Activated CD4-positive, alpha-beta memory T cell treated with anti-CD3 and anti-CD28 coated beads for 36 hours (primary cell): ENCODE measurements at places on chromosomes 3 and 15. TPM values are rescaled to one million over a fixed set of nuclear protein-coding genes. Genes with fewer than 3 reads are reported as not detected.

DNA sequence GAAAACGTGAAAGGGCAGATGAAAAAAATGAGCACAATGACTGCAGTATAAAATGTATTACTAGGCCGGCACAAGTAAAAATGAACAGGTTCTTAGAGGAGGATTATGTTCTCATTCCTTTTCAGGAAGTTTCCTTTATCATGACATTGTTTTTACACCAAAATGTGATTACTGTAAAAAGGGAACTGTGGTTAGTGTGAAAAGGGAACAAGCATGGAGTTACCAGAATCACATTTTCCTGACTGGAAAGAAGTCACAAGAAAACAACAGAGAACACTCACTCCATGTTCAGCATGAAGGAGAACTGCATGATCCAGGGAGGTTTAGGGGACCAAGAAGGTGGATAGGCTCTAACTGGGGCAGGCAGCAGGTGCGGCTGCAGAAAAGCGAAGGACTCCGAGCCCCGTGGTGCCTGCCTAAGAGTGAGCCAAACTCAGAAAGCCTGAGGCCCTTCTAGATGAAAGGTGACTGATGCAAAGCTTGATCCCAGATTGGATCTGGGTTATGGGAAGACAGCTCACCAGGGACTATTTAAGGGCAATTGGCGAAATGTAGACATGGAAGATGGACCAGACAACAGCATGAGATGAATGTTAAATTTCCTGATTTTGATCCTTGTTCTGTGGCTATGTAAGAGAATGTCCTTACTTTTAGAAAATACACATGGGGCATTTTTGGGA is 77.3 kb downstream of the CCR1 start:
- H3K4me1 ChIP-seq: peaks cover 14% of the 10 kb centered on the region
- peaks cover under 1% of the 10 kb centered on the region for H3K27me3 ChIP-seq
- H3K27ac ChIP-seq: no peak overlapping the region
- no peaks in the 10 kb centered on the region for H3K36me3 ChIP-seq
- no peak overlapping the region for H3K4me3 ChIP-seq

GRCh38 chr3:187935623-187936156 is 190.4 kb upstream of the BCL6 start:
- H3K4me3 ChIP-seq: no peak overlapping the region
- H3K27me3 ChIP-seq: peaks cover 4% of the 10 kb centered on the region
- H3K36me3 ChIP-seq: no peaks in the 10 kb centered on the region

GRCh38 chr15:99151156-99151555 is 46.3 kb downstream of the SYNM start:
- no peak overlapping the region for H3K27ac ChIP-seq
- no peaks in the 10 kb centered on the region for H3K4me1 ChIP-seq
- no peak for DNase-seq
- H3K36me3 ChIP-seq: no peaks in the 10 kb centered on the region

GRCh38 chr3:175885231-175885766 is 1026.2 kb downstream of the NAALADL2 start:
- no peaks in the 10 kb centered on the region for H3K4me1 ChIP-seq
- no peak overlapping the region for H3K4me3 ChIP-seq
- no peaks in the 10 kb centered on the region for H3K27me3 ChIP-seq
- no peak for DNase-seq
- no peaks in the 10 kb centered on the region for H3K36me3 ChIP-seq

DNA sequence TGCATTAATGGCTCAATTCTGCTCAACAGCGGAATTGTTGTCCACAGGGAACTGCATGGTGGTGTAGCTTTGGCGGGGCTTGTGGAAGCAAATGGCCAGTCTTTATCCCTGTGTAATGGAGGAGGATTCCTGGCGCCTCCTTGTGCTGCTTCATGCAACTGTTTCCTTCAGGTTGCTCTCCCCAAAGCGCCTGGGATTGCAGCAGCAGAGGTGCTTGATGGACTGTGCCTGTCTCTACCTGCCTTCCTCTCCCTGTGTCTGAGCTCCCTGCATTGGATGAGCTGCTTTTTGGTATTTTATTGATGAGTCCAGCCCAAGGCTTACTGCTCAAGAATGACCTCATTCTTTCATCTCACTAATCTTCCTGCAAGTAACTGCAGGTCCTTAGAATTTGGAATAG is 72.9 kb upstream of the NDN start:
- H3K36me3 ChIP-seq: no peaks in the 10 kb centered on the region
- no peak overlapping the region for H3K27ac ChIP-seq
- no peaks in the 10 kb centered on the region for H3K27me3 ChIP-seq
- no peak for DNase-seq
- H3K4me3 ChIP-seq: no peak overlapping the region

DNA sequence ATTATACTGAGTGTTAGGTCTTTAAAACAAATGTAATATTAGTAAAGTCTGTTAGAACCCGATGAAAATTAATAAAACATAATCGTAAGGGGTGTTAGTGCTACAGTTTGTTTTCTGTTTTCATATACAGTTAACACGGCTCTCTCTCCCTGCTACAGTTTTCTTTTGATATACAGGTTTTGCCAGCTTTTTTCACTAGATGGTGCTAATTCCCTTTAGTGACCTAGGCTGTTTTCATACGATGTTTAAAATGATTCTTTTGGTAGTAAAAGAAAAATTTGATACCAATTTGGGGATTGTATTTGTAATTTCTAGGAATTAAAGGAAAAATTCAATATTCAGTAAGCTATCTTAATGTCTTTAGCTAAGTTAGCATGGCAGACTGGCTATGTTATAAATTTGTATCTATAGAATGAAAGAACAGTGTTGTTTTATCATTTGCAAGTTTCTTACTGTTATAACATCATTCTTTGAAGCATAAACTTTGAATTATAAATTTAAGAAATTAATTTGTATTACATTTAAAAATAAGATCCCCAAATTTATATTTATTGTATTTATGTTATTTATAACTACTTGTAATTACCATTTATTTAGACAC is 11.5 kb downstream of the APH1B start:
- no peak overlapping the region for H3K4me3 ChIP-seq
- H3K27ac ChIP-seq: no peak overlapping the region
- peaks cover 7% of the 10 kb centered on the region for H3K4me1 ChIP-seq
- DNase-seq: no peak

GRCh38 chr15:71883447-71883846 is 73.1 kb downstream of the NR2E3 start:
- DNase-seq: no peak
- no peak overlapping the region for H3K4me3 ChIP-seq
- H3K27ac ChIP-seq: no peak overlapping the region
- H3K36me3 ChIP-seq: peaks cover 32% of the 10 kb centered on the region
- H3K27me3 ChIP-seq: no peaks in the 10 kb centered on the region

DNA sequence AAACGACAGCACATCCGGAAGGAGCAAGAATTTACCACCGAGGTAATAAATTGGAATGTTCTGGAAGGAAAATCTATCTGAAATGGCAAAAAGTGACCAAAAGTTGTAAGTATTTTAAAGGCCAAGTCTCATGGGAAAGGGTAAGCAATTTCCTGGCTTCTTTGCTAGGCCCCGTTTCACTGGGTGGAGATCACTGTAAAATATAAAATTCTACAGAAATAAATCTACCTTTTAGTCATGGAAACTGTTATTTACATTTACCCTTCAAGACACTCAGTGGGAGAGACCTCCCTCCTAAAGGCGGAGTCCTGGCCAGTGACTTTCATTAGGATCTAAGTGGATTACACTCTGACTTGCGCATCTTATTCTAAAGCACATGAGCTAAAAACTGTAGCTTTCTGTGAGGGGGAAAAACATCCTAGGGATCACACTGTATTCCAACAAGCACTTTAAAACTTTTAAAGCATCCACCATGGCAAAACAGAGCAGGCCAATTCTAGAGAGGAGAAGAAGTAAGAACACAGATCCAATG is 28.8 kb downstream of the LYZL4 start:
- H3K27me3 ChIP-seq: no peaks in the 10 kb centered on the region
- H3K36me3 ChIP-seq: no peaks in the 10 kb centered on the region
- DNase-seq: no peak
- no peak overlapping the region for H3K4me3 ChIP-seq

Gene AP3B2
- not detected for total RNA-seq

Gene ANKRD63
- not detected for total RNA-seq

Gene PDZRN3
- not detected for total RNA-seq

Gene SMCO1
- not detected for total RNA-seq

Gene GOLGA6L7
- total RNA-seq: not detected

Gene TJP1
- not detected for total RNA-seq

Gene GXYLT2
- total RNA-seq: not detected

Gene PRTG
- total RNA-seq: not detected

Gene ATP8B4
- total RNA-seq: 2.7 TPM

Gene UBA7
- total RNA-seq: 85.6 TPM
